T1000 (cell line): ENCODE measurements at places on chromosomes 2 and 18.

DNA sequence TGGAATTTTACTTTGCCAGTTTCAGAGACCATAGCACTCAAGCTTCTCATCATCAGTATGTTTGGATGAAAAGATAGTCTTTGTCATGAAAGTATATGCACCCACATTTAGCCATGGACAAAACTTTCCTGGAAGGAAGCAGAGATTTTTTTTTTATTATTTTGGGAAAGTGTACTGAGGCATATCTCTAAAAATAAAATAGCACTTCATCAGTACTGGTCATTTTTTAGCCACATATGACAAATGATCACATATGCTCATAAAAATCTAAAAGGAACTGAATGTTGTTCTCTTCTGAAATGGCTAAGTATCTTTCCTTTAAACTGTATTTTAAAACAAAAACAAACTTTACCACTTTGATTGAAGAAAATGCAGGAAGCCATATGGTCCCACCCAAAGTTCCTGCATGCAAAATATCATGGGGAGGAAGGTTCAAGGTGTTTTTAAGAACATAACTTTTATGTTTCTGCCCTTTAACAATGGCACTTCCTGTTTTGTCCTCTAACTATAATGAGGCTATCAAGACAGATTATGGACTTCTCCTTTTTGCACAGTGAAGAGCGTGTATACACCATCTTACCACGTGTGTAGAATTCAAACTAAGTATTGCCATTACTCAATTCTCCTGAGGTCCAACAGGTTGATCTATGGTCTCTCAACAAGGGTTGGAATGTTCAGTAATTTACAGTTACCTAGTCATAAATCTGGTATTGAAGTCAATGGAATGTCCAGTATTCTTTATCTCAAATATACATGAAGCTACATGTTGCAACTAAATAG, 77.1 kb upstream of the SLC39A10 start:
- DNase-seq = no peak

- no peak for DNase-seq
These were observed 31.0 kb downstream of the MYO3B start for GRCh38 chr2:170208967-170209366.

- no peak for DNase-seq
These were observed 84.2 kb upstream of the RPE start for GRCh38 chr2:209918251-209918650.

DNA sequence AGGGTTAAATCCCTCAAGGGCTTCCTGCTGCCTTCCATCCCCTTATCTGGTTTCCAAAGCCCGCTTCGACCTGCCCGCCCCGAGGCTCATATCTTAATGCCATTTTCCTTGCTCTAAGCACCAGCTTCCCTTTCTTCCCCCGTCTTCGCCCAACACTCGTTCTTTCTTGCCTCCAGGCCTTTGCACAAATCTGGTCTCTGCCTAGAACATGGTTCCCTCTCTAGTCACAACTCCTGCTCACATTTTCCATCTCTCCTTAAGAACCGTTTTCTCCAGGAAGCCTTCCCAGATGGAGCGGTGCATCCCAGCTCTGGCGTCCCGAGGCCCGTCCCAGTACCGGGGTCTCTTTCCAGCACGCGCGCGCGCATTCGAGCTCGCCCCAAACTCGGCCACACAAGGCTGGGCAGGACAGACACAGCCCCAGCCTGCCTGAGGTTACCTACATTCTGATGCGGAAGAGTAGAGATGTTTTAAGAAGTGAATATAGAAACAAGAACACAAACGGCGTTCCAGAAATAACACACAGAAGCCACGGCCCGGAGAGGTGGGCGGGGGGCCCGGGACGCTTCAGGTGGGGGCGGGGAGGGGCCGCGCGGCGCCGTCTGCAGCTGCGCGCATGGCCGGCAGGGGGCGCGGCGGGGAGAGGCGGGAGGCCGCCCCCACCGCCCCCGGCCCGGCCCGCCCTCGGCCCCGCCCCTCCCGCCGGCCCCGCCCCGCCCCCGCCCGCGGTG, at the start of gene DGKD:
TSS of gene DGKD (plus strand) at position 726 of the 731 bp plus-strand sequence. CDS start 25 bp downstream, outside the sequence.
- peak; percentile 37 for DNase-seq

GRCh38 chr2:209974576-209974975, 27.9 kb upstream of the RPE start:
- DNase-seq = peak; percentile 5

DNA sequence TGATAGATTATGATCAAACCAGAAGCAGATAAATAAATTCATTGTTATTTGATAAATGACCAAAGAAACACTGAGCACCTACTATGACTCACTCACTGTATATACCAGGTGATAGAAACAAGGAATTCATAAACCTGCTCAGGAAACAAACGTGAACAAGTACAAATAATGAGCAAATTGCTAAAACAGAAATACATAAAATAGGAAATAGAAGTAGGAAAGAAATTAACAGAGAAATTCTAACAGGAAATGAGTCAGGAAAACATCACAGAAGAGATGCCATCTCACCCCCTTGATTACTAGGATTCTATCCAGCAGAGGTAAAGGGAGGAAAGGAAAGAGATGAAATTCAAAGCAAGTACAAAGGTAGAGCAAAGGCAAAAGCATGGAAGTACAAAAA, 31.3 kb downstream of the EXOC6B start:
- DNase-seq = no peak

GRCh38 chr2:209348433-209348832, 75.4 kb upstream of the MAP2 start:
- DNase-seq = no peak
